Activated CD4-positive, CD25-positive, alpha-beta regulatory T cell (primary cell): ENCODE measurements at places on chromosomes 4 and X.

GRCh38 chrX:74009041-74009440 is 294.9 kb upstream of the ZCCHC13 start:
- DNase-seq: no peak

DNA sequence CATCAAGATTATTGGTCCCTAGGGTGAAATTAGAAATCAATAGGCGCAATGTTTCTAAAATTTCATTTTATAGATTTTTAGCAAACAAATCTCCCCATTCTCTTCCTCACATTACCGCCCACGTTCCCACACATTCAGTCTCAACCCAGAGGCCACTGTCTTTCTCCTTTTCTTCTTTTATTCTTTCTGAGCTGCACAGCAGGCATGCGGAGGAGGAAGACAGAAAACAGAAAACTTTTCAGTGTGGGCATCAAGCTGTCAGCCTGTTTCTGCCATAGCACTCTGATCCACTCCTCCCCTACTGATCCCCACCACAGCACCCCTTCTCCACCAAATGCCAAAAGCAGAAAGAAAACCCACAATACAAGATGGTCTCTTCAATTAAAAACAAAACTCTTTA is 94.8 kb upstream of the ADAMTS3 start:
- no peak for DNase-seq

- DNase-seq: no peak
These were observed 1528.0 kb downstream of the TECRL start for GRCh38 chr4:62881210-62881609.

DNA sequence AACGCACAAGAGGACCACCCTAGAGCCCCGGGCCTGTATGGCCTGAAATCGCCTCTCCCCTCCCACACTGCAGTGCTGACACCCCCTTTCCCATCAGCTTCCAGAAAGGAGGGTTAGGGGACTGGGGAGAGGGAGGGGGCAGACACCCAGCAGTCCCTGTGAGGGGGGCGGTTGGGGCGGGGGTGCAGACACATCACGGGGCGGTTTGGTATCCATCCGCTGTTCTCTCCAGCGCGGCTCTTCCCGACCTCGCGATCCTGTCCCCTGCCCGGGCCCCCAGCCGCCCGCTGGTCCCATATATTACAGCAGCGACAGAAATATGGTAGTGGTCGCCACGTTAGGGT is 404 bp upstream of the GPRASP2 start:
- DNase-seq: no peak

- no peak for DNase-seq
These were observed 181.6 kb downstream of the SPOCK3 start for GRCh38 chr4:167052631-167053091.

GRCh38 chr4:5144384-5144783 is 93.1 kb downstream of the STK32B start:
- no peak for DNase-seq

- DNase-seq: no peak
These were observed 21.7 kb upstream of the DCLK2 start for GRCh38 chr4:150056569-150056968.

DNA sequence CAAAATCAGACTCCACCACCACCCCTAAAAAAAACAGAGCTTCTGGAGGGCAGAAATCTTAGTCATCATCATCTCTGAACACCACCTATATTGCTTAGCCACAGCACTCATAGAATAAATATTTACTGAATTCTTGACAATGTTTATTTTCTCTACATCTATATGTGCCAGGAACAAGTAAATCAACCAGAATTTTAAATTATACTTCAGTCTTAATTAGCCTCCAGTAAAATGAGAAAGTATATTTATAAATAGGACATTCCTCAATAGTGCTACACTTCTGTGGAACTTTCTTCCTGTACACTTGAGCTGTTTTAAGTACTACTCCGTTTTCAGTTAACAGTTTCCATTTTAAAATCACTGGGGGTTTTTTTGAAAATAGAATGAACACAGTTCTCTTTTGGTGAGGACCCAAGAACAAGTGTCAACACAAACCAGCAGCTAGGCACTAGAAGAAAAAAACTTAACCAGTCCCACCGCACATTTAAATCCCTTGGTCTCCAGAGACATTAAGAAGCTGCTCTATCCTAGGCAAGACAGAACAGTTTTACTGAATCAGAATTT is 25.5 kb downstream of the SMIM14 start:
- DNase-seq: no peak

- peak; percentile 31 for DNase-seq
These were observed 3.1 kb upstream of the NR3C2 start for GRCh38 chr4:148445071-148445859.

DNA sequence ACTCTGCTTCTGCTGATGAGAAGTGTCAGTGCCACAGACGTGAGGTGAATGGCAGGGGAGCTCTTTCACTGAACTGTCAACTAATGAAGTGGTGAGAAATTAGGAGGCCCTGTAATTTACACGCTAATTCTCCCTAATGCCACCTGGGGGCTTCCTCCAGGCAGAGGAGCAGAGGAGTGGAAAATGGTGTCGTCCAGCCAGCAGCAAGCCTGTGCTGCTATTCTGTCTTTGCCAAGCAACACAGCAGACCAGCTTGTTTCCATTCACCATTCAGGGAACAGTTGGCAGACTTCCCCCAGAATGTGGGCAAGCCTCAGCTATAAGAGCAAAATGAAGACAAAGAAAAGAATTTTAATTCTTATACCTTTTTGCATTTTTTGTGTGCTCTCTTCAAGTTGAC is 245.2 kb upstream of the TET2 start:
- DNase-seq: no peak

- no peak for DNase-seq
These were observed 64.8 kb downstream of the USP9X start for GRCh38 chrX:41150043-41150442.

- DNase-seq: no peak
These were observed 113.7 kb downstream of the SOWAHB start for GRCh38 chr4:76784237-76784636.

GRCh38 chr4:14269824-14270223 is 642.3 kb upstream of the BOD1L1 start:
- no peak for DNase-seq

DNA sequence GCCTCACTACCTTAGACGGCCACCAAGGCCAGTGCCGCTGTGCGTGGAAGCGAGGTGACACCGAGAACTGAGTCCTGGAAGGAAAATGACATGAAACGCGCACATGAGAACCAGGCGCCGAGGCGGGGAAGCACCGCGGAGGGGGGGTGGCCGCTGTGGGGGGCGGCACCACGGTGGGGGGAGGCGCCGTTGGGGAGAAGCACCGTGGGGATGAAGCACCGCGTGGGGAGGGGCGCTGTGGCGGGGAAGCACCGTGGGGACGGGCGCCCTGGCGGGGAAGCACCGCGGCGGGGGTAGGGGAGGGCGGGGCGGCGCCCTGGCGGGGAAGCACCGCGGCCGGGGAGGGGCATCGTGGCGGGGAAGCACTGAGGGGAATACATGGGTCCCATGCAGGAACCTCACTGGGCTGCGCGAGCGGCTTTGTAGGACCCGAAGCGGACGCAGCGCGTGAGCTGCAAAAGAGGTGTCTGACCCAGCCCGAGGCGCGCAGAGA is 28.0 kb downstream of the PPP2R3B start:
- no peak for DNase-seq

GRCh38 chr4:92215476-92215875 is 88.3 kb upstream of the GRID2 start:
- no peak for DNase-seq

DNA sequence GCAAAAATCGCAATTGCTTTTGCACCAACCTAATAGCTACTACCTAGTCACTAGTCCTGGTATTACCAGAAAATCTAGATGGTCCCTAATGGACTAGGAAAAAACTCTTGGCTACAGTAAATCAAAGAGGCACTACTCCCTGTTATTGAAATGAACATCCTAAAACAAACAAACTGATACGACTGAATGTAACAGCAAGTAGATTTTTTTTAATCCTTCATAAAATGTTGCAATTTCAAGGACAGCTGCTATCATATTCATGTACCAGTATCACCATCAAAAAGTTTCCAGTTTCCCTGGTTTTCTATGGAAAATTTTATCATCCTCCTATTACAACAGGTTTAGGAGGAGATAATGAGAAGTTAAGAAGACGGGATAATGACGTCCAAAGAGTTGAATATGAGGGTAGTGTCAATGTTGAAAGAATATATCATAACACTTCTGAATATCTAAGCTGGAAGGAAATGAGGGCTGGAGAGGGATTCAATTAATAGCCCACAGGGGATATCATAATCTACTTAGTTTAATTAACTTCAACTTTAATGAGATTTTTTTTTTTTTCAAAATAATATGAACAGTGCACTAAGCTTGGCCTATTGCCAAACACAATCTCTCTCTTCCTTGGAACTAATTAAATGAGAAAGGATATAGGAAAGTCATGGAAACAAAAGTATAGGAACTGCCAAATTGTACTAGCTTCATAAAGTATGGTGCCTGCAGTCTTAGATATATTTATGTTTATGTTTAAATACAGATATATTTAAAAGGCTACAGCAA is 94.8 kb upstream of the SMIM10 start:
- DNase-seq: no peak

DNA sequence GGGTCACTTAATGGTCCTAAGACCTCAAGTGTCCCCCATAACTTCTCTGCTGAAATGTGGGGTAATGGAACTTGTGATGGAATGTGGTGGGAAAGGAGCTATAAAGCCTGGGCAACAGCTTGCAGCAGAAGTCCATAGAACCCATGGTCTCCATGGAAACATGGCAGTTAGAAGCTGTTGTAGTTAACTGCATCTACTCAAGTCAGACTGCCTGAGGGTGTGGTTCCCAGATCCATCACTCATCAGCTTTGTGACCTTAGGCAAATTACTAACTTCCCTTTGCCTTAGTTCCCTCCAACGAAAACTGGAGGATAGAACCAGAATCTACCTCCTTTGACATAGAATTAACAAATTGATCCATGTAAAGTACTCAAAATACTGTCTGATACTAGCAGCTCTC is 113.0 kb downstream of the SPATA18 start:
- no peak for DNase-seq

DNA sequence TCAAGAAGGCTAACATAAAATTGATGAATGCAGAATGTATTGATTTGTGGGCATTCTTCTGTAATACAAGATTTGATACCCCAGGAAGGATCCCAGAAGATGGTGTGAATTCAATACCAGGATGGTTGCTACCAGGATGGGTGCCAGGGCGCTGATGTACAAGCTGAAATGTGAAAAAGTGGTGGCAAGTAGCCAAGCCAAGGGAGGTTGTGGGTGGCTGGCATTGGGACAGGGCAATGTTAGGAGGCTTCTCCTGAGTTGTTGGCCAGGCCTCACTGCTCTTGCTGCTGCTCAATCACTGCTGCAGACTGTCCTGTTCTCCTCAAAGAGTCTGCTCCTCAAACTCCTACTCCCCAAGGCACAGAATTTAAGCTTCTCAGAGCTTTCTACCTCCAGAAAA is 77.1 kb downstream of the RBM46 start:
- no peak for DNase-seq

- DNase-seq: no peak
These were observed 3.9 kb downstream of the HSD17B10 start for GRCh38 chrX:53430231-53430630.

DNA sequence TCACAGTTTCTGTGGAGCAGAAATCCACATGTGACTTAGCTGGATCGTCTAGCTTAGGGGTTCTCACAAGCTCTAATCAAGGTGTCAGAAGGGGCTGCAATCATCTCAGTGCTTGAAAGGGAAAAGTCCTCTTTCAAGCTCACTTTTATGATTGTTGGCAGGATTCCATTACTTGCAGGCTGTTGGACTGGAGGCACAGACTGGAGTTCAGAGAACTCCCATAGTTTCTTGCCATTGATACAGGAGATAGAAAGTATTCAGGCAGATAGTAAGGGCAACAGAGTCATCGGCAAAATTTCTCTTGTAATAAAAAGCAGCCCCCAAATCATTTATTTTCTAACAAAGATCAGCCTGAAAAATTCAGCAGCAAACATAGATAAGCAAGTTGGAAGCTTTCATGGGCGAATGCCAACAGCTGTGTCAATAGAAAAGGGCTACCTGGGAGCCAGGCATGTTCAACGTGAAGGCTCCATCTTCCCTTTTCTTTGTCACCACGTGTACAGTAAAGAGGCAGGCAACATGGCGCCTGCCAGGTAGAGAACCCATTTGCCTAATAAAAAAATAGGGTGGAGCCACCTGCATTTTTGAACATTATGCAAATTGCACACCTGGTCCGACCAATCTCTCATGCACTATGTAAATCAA is 64.4 kb downstream of the CXCL13 start:
- DNase-seq: no peak

DNA sequence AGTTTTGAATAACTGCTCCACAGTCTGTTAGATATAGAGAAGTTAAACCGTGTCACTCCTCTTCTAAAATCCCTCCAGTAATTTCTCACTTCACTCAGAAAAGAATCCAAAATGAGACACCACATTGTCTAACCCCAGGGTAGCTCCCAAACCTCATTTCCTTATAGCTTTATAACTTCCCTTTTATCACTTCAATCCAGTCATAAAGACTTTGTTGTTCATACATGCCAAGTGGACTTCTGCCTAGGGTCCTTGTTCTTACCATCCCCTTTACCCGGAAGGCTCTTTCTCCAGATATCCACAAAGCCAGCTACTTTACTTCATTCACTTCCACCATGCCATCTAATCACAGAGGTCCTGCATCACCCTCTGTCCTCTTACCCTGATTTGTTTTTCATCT is 156.2 kb downstream of the GABRB1 start:
- DNase-seq: no peak

- DNase-seq: no peak
These were observed 466.1 kb downstream of the GPAT3 start for GRCh38 chr4:84001876-84002569.

DNA sequence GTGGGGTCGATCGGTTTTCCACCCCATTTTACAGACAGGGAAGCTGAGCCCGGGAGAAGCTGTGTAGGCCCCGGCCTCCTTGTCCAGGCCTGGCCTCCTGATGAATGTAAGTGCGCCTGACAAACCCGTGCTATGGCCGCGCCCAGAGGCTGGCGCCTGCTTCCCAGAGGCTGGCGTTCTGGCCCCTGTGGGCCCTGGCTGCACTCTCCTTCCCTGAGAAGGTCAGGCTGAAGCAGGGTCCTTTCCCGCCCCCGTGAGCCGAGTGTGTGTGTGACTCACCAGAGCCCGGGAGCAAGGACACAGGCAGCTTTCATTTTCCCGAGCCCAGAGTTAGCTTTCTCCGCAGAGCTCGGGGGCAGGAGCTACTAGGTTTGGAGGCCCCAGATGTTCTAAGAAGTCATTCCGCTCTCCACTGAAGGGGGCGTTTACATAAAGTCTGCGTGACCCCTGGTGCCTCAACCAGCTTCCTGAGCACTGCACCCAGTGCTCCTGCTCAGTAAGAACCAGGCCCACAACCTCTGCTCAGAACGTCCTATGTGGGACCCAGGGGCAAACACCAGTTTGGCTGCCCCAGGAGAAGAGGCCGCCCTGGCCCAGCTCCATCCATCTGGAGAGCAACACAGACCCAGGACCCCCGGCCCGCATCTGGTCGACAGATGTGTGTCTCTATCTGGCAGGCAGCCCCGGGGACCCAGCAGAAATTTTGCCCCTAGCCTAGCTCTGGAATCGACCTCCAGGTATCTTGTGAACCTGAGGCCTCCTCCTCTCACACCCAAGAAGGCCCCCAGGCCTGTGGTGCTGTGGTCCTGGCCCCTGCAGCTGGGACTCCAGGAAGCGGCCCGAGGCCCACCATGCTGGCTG is 13.6 kb downstream of the UVSSA start:
- no peak for DNase-seq
